ENCODE measurements at places on chromosomes 2 and 18.

- DNase-seq = no peak
Observed at GRCh38 chr2:207944979-207945600, 80.2 kb downstream of the PLEKHM3 start.

DNA sequence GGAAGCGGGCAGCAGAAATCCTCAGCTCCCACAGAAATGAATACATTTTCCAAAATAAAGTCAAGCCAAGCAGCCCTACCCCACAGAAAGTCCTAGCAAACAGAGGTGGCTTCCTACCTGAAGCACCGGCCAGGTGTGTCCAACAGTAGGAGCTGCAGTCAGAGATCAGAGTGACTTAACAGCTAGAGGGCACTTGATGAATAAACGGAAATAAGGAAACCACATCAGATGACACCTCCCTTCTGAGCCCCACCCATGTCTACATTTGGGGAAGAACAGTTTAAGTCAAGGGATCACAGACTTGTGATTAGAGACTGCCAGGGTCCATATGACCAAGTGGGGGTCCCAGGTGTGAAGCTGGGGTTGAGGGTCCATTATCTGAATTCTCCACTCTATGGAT is at the start of gene CXCR1:
CXCR1 (minus strand) TSS at position 172 of the 400 bp plus-strand sequence. CDS start 1,751 bp downstream, outside the sequence.
- DNase-seq = peak; percentile 36

DNA sequence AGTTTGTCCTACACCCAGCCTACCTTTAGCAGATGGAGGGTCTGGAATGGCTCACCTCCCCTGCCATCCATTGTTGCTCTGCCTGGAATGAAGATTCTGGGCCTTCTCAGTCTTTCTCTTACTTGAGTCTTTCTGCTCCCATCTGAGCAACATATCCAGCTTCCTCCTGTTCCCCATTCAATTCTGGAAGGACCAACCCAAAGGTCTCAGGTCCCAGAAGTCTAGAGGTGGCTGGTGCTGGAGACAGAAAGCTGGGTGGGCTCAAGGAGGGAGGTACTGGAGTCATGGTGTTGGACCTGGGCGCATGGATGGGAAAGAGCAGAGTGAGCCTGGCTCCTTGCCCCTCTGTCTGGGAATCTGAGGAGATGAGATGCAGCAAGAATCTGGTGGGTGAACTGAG is 93.5 kb upstream of the SIX3 start:
- no peak for DNase-seq

- DNase-seq = no peak
Observed at GRCh38 chr2:240432820-240433801, 2.4 kb upstream of the GPC1 start.

DNA sequence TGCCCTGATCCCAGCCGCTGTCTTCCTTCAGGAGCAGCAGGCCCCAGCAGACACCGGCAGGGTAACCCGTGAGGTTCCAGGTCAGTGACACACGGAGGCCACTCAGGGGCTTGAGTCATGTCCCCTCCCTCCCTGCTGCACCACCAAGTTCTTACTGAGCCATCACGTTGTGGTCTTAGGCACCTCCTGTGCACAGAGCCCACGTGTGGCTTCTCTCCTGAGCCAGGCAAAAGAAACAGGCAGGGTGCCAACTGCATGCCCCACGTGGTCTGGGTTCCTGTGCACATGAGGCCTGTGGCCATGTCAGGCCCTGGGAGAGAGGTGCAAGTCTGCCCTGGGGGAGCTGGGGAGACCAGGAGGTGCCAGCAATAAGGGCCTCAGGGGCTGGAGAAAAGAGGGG is 264.8 kb downstream of the KLHL29 start:
- no peak for DNase-seq

DNA sequence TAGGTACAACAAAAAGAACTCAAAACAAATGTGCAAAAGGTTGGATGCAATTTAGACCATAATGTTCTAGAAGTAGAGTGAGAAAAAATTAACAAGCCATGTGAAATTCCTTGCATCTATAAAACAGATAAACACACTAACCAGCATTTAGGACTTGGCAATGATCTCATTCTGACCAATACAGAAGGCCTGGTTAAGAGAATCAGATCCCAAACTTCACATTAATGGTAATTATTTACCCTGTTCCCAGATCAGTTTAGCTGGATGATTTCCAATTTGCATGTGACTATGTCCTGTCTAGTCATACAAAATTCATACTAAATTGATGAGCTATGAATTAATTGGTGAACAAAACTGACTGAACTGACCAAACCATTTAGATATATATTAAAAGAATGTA is 98.4 kb upstream of the FIGN start:
- no peak for DNase-seq

DNA sequence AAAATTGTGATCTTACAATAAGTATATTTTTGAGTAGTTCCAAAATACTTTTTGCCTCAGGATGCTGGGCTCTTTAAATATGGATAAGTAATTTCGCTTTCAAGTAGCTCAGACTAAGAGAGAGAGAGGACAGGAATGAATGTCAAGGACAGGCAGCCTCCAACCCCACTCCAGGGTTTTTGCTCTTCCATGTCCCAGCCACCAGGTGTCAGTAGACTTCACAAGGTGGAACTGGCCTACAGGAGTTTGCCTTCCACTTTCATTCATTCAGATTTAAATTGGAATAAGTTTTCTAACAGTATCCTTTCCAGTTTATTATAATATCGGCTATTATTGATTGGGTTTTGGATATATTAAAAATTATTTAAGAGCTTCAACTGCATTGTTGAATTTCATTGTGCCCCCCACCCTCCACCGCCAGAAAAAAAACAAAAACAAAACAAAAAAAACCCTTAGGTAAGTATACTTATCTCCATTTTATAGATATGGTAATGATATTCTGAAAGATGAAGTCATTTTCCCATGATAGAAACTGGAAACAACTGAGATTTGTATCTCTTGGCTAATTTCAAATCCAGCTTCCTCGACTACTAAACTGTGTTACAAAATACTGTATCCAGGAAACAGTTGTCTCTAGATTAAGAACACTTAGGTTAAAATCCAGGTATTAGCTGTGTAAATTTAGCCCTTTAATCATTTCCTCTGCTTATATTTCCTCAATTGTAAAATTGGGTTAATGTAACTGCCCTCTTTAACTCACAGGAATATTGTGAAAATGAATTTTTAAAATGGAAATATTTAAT is 793.1 kb downstream of the ERBB4 start:
- DNase-seq = peak; percentile 17

GRCh38 chr18:74457725-74458421 is 765 bp upstream of the DIPK1C start:
- DNase-seq = no peak

DNA sequence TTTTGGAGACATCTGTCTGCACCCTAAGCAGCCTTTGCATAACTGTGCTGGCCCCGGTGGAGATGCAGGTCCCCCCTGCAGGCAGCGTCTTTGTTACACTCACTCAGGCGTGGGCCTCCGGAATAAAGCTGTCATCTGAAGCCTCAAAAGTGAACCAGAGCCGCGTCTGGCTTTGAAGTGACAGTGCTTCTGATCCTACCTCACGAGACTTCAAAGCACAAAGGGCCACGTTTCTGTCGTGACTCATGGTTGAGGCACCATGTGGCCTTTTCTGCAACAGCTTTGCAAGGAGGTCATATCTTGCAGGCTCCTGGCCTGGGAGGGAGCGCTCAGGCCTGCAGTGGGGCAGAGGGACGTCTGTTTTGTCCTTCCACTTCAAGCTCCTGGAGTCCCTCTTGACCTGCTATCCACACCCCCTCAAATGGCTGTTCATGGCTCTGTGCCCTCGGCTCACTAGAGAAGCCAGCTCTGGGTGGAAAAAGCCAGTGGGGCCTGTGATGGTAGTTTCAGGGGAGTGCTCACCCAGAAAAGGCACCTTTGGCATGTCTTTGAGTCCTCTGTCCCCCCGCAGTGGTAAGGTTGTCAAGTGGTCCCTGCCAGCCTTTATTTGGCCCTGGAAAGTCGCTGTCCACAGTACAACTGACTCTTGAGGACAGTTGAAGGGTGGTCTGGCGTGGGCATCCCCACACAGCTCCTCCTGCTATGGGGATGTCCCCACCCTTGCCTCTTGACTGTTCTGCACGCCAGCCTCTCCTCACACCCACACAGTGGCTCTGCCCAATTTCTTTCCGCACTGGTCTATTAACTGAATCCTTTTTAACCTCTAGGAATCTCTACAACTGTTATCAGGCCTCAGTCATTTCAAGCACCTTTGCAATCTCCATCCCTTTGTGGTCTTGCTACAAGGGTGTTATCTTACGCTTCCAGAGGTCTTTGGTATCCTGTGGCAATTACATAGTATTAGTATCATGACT is 19.3 kb downstream of the GPR55 start:
- DNase-seq = peak; percentile 82

- peak; percentile 59 for DNase-seq
Observed at GRCh38 chr2:191030521-191031154, 16.7 kb upstream of the STAT1 start.

GRCh38 chr2:45778720-45779171 is 127.3 kb downstream of the PRKCE start:
- peak; percentile 54 for DNase-seq

DNA sequence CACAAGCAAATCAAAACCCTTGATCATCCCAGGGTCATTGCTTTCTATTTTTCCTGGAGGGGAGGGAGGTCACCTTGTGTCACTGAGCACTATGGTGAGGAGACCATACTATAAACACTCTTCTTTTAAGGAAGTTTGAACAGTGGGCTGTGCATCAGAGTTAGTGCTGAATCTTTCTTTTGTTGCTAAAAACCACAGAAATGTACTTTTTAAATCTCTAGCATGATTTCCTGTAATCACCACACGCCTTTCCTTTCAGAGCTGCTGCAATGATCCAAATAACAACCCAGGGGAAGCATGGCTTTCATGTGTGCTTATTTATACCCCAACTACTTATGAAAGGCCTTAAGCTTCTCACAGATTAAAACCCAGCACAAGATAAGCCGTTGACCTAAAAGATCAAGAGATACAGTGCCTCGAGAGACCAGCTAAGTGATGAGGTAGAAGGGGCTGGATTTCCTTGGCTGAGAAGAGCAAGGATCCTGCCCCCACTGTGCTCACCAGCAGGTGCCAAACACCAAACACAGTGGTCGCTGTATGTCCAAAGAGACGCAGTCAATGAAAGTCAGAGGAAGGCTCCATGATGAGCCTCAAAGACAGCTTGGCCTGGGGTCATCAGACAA is 34.7 kb downstream of the TRABD2A start:
- DNase-seq = peak; percentile 52

DNA sequence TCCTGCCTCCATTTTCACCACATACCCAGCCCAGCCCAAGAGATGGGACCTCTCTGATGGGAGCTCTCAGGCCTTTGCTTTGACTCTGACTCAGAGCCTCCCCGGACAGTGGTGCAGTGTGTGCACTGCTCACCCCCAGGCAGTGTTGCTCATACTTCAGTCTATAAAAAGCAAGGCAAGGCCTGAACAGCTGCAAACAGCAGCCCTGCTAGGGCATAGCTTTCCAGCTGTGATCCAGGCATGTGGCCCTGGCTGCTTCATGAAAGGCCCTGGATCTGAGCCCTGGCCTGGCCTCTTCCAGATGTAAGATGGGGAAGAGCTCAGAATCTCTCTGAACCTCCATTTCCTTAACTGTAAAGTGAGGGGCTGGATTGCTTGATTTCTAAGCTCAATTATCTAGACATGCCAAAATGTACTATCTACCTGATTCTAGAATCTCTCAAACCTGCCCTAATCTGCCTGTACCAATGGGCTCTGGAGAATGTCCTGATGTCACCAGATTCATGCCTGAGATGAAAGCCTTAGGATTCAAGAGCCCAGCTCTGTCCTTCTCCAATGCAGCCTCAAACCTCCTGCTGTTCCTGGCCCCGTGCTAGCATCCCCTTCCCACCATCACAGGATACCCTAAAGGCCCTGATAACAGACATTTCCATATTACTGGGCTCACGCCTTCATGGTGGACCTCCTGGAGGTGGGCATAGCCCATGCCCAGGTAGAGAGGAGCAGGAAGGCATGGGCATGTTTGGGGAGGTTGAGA is 206.9 kb downstream of the ARL4C start:
- DNase-seq = no peak

- no peak for DNase-seq
Observed at GRCh38 chr2:227805578-227805977, 8.1 kb upstream of the CCL20 start.

- no peak for DNase-seq
Observed at GRCh38 chr2:21793461-21793860, 669.7 kb downstream of the TDRD15 start.

DNA sequence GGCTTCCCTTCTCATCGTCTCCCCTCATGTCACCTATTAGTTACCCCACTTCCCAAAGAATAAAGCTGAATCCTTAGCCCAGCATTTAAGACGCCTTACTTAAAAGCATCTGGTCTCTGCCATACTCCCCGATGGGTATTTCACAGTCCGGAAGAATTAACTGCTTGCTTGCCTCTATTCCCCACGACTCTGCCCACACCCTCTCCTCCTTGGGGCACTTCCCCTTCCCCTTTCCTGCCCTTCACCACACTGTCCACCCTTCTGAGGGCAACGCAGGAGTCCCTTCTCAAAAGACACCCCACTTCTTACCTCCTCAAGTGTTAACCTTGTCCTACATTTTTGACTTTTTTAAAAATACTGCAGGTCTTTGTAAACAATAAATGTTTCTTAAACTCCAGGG is 60.1 kb upstream of the RMP24 start:
- no peak for DNase-seq

DNA sequence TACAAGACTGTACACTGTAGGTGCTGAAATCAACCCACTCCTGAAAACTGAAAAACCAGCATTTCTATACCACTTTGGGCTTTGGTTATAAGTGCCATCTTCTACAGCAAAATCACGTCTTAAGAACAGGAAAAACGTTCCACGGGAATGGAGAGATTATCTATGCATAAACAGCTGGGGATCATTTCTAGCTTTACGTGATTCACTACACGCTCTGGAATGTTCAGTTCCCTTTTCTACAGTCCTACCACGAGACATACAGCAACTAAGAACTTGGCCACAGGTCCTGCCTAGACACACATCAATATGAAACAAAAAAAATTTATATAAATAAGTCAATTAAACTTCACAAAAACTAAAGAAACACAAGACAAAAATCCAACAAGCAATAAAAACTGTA is 3.6 kb downstream of the CXCR4 start:
- no peak for DNase-seq

DNA sequence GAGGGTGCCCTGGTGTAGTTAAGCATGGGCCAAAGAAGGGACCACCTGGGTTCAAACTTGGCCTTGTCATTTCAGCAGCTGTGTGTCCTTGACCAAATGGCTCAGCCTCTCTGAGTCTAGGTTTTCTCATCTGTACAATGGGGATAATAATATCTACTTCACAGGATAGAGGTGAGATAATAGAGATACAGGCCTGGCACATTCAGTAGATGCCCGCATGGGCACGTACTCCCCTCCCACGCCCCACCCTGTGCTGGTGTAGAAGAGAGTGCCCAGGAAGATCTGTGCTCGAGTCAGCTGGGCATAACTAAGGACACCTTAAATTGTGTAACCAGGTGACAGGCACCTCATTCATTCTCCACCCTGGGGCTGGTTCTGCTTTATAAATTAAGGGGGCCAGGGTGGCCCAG is 8.4 kb upstream of the TMEM185B start:
- DNase-seq = no peak

All from thymus (tissue), 14 donors.